NCI-H2081 treated with DMSO at 0.1 percent for 48 hours (cell line): ENCODE measurements at places on chromosomes 12 and 14.

- DNase-seq: no peak
Observed at GRCh38 chr14:106201376-106201775, 675.0 kb downstream of the TMEM121 start.

- no peak for DNase-seq
Observed at GRCh38 chr12:50103767-50104321, at the start of gene GPD1. Gene GPD1 (plus strand): TSS chr12:50104008. CDS start chr12:50104051, 43 bp downstream.

- DNase-seq: no peak
Observed at GRCh38 chr12:92657770-92658169, 45.0 kb upstream of the PLEKHG7 start.

DNA sequence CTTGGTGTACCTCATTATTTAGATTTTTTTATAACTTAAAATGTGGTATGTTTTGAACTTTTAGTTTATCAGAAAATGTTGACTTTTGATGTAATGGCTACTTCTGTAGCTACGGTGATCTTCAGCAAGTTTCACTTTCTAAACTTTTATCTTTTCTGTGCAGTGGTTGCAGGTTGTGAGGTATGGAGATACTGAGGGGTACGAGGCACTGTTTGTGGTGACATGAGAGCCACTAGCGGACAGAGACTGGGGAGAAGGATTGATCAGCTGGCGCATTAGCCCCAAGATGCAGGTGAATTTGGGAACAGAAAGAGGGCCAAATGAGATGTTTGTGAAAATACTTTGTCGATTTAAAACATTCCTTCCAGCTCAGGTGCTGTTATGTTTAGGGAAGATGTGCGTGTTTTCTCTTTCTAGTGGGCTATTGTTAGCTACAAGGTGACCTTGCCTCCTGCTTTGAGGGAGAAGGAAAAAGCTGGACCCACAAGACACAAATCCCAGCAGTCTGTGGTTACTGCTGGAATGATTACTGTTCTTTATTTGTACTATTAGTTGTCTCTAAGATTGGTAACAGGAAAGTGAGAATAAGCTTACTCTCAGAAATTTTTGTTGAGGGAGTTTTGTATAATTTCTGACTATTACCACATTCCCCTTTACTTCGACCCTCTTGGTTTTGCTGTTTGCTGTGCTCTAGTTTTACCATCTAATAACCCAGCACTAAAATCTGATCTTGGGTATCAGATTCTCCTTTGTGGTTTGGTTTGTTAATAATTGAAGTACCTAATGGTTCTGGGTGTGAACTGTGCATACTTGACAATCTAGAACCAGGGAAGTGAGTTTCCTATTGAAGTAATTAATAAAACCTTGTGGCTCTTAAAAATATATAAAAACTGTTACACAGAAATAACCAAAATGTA, 61.7 kb downstream of the FBXO34 start:
- no peak for DNase-seq

- no peak for DNase-seq
Observed at GRCh38 chr12:52874573-52875435, 26.0 kb upstream of the KRT78 start.

GRCh38 chr14:63652406-63652805, 10.7 kb upstream of the WDR89 start:
- DNase-seq: no peak

GRCh38 chr12:77592836-77593235, 237.9 kb upstream of the NAV3 start:
- no peak for DNase-seq

GRCh38 chr12:122942637-122943036, 23.6 kb downstream of the ABCB9 start:
- DNase-seq: no peak

GRCh38 chr12:79127271-79127751, 262.7 kb downstream of the SYT1 start:
- no peak for DNase-seq

- no peak for DNase-seq
Observed at GRCh38 chr12:123453165-123453564, 4.8 kb upstream of the SNRNP35 start.

DNA sequence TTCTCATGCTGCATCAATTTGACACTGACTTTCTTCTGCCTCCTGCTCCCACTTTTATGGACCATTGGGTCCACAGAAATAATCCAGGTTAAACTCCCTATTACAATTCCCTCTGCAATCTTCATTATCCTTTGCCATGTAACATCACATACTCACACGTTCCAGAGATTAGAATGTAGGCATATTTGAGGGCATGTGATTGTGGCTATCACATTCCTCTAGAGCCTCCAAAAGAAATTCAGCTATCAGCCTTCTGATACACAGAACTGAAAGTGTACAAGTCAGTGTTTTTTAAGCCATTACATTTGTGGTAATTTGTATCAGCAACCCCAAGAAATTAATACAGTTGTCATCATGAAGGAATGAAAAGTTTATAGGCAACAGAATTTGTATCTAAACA, 892.4 kb downstream of the RPS29 start:
- no peak for DNase-seq

GRCh38 chr12:92055877-92056276, 89.8 kb downstream of the BTG1 start:
- no peak for DNase-seq

DNA sequence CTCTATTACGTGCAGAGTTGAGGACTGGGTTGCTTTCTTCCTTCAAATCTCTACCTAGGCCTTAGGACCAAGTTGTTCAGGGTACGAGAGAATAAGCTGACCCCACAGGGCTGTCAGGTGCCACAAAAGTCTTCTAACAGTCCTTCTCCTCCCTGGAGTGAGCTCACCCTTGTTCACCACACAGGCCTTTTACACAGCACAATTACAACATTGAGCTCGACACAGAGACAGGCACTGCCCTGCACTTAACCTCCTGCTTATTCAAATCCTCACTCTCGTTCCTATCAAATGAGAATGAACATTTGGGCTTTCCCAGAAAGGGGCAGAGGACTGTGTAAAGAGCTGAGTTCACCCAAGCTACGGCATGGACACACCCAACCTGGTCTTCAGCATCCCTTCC, 2.4 kb downstream of the GALNT6 start:
- DNase-seq: no peak

- no peak for DNase-seq
Observed at GRCh38 chr12:121145221-121145620, 12.5 kb downstream of the P2RX7 start.

DNA sequence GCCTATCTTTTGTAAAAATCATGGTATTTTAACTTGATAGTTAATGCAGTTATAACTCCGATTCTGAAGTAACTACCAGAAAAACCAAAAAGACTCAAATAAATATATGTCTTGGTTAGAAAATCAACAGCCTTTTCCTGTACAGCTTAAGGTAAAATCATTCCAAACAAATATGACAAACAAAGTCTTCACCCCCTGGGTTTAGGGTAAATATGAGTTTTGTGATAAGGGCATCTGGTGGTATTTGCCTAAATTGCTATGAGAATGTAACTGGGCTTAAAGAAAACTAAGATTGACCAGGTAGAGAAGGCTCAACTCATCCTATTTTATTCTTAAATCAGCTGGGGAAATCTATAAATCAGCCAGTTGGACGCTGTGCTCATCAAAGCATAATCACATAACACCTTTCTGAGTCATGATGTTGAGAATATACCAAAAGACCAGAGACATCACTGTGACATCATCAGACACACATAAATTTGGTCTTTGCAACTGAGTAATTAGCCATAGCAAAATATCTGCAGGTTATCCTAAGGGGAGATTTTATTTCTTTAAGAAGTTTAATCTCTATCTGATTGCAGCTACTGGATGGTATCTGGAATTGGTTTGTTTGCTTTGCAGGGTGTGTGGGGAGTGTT, 133.9 kb downstream of the STXBP6 start:
- no peak for DNase-seq

GRCh38 chr14:99079061-99079727, 192.8 kb downstream of the BCL11B start:
- no peak for DNase-seq

- no peak for DNase-seq
Observed at GRCh38 chr14:26935733-26936132, 337.9 kb upstream of the NOVA1 start.

- no peak for DNase-seq
Observed at GRCh38 chr14:22980672-22981089, 1.7 kb downstream of the AJUBA start.

DNA sequence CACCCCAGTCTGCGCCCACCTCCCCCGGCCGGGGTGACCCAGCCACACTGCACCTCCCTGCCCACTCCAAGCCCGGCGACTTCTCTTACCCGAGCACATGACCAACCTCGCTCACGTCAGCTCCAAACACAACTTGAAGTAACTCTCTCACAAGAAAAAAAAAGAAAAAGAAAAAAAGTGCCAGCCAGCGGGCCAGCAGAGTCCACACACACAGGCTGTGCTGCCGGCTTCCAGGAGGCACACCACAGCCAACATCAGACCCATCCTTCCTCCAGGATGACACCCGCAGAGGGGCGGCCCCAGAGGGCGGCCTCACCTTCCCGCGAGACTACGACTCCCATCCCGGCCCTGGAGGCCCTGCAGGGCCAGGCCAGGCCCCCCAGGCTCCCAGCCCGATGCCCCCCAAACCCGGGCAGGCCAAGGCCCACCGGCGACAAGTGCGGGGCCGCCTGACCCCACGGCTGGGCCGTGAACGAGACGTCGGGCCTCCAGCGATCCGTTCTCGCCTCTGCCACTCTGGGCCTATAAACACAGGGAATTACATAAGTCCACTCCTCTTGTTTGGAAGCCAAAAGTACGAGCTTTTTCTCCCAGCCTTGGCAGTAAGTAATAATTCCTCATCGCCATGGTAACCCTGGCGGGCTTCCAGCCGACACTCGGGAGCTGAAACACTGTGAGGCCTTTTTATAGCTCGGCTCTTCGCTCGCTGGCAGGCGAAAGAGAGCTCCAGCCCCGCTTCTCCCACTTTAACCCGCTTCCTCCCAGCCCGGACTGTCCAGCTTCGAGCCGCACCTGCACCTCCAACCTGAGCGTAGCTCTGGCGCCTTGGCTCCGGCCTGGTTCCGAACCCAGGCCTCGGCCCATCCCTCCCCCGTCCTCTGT, 49.1 kb downstream of the NCOR2 start:
- peak; percentile 97 for DNase-seq

DNA sequence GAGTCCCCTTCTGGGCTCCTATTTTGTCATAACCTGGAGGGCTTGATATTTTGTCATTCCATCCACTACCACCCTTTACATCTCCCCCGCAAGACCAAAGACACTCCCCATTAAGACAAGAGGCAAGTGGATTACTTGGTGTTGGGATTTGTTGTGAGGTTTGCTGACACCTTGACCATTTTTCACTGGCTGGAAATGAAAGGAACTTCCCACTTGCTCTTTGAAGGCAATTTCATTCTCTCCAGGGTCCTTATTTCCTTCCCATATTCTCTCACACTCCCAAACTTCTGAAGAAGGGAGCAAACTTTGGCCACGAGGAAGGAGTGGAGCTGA, 14.9 kb downstream of the AGAP2 start:
- DNase-seq: no peak

DNA sequence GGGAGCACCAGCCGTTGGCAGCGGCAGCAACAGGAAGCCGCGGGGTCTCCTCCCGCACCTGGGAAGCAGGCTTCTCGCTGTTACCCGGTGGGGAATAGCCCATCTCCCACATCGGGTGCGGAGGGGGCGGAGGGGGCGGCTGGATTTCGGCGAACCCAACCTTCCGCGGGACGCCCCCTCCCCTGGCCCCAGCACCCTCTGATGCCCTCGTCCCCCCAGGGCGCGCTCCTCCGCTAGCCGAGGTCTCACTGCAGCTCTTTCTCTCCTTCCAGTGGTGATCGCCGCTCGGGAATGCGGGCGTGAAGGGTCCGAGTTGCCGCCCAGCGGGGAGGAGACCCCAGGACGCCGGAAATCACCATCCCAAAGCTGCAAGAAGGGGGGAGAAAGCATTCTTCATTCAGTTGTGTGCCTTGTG, 303 bp downstream of the SAMD4A start:
- no peak for DNase-seq

DNA sequence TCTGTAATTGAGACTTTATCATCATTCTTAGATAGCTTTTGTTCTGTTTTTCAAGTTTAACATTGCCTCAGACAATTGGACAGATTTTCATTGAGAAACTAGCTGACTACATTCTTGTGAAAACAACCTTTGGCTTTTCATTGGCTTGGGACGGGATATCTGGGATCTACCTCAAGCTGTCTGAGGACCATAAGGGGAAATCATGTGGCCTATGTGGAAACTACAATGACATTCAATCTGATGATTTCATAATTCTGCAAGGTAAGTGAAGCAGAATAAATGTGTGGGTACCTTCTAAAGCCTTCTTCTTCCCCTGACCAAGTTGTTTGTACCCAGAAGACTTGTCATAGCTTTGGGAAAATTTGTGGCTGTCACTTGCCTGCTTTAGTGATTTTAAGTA, 133.5 kb downstream of the OTOGL start:
- DNase-seq: no peak

- no peak for DNase-seq
Observed at GRCh38 chr12:120365675-120366340, 3.2 kb downstream of the MSI1 start.

GRCh38 chr12:44647917-44648690, 228.0 kb downstream of the NELL2 start:
- no peak for DNase-seq

GRCh38 chr12:109735825-109736551, 22.4 kb downstream of the FAM222A start:
- DNase-seq: no peak

DNA sequence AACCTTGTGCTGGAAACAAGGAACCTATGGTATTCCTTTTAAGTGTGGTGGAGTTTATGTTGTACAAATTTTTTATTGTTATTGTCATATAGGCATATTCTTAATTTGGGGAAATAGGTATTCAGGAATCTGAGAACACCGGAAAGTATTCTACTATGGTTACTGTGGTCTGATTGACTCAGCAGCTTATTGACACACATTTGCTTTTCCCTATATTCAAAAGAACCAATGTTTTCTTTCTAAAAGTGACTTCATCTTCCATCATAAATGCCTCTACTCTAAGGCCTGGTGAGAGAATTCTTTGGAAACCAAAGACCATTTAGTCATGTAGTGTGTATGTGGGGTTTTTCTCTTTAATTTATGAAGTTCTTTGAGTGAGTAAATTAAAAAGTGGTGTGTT, 474.8 kb downstream of the TMTC2 start:
- DNase-seq: no peak

DNA sequence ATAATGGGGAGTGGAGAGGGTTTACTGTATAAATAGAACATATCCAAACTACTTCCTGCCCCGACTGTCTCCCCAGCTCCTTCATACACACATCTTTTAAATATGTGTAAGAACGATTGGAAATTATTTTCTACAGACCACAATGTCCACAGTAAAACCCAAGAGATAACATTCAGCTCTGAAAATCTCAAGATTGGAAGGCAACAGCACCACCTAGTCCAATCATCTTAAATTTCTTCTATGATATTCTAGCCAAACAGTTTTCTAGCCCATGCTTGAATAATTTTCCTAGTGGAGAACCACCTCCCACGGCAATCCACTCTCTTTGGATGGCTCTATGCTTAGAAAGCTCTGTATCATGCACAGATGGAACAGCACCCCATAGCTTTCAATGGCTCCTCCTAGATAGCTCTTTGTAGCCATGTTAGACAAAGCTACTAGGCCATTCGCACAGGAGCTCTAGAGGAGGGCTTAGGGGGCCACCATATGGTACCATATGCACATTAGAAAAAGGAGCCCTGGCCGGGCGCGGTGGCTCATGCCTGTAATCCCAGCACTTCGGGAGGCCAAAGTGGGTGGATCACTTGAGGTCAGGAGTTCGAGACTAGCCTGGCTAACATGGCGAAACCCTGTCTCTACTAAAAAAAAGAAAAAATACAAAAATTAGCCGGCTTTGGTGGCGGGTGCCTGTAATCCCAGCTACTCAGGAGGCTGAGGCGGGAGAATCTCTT, 18.1 kb downstream of the VDR start:
- DNase-seq: no peak

GRCh38 chr14:95519699-95520098, 3.2 kb upstream of the SYNE3 start:
- DNase-seq: no peak

- no peak for DNase-seq
Observed at GRCh38 chr14:34231626-34232025, 230.4 kb downstream of the SPTSSA start.
